ENCODE measurements at places on chromosomes 5 and 9.

GRCh38 chr5:116564756-116565490, 9.7 kb downstream of the SEMA6A start:
- no peak for DNase-seq

DNA sequence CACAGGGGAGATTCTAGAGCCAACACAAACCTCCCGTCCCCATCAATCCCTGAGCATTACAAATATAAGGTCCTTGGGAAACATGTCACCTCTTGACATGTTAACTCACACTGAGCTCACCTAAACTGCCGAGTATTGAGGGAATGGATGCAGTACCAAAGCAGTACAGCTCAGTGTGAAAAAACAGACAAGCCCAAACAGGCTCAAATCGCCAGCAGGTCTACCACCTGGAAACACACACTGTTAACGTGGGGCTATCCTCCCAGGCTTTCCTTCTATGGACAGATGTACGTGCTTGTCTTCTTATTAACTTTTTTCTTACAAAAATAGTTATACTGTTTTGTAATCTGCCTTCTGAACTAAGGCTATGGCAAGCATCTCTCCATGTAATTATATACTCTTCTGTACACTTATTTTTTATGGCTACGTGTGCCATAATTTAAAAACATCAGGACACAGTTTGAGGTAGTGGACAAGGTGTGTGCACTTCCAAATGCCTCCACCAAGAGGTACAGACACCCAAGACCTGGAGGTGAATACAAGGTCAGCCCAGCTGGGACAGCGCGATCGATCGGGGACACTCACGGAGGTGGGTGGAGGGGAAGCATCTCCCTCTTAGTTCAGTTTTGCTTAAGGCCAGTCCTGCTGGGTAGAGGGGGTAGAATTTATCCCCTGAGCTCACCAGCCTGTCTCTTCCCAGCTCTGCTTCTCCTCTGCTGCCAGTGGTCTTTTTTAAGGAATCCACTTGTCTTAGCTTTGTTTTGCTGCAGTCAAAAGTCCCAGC, 76.5 kb downstream of the DAP start:
- DNase-seq = no peak

- no peak for DNase-seq
Observed at GRCh38 chr5:130555429-130555828, 609.6 kb downstream of the HINT1 start.

- peak; percentile 57 for DNase-seq
Observed at GRCh38 chr5:32522429-32523143, 62.8 kb upstream of the SUB1 start.

DNA sequence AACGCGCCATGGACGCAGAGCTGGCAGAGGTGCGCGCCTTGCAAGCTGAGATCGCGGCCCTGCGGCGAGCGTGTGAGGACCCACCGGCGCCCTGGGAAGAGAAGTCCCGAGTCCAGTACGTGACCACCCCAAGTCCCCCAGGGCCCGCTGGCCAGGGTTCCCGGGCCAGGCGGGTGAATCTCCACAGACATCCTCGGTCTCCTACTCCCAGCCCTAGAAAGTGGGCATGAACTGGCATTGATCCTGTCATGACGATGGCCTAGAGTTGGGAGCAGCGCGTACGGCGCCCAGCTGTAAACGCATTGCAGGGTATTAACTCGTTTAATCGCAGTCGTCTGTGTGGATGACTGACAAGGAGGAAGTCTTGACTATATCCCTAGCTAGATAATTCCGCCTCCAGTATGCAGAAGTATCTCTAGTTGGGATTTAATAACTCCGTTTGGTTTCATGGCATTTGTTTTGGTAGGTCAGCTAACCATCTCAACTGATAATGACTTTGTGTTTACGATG, 293 bp downstream of the CENPP start:
- no peak for DNase-seq

- DNase-seq = no peak
Observed at GRCh38 chr9:3672399-3672798, 146.6 kb upstream of the RFX3 start.

GRCh38 chr9:106502930-106503329, 360.0 kb upstream of the ZNF462 start:
- no peak for DNase-seq

DNA sequence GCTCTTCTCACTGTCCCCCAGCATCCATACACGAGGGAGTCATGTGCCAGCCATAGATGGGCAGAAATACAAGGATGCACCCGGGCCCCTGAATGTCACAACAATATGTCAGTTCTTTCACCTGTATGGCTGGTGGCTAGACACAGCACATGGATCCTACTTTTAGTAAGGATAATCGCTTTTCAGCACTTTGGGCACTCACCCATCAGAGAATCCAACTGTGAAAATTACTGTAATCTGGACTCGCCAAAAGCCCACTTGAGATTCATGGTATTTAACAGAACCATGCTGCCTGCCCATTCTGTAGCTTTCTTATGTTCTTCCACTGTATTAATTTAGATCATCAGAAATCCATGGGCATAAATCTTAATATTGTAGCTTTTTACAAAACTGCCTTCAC, 124.8 kb downstream of the FRMD3 start:
- no peak for DNase-seq

- DNase-seq = no peak
Observed at GRCh38 chr9:86924206-86924605, 23.1 kb downstream of the GAS1 start.

DNA sequence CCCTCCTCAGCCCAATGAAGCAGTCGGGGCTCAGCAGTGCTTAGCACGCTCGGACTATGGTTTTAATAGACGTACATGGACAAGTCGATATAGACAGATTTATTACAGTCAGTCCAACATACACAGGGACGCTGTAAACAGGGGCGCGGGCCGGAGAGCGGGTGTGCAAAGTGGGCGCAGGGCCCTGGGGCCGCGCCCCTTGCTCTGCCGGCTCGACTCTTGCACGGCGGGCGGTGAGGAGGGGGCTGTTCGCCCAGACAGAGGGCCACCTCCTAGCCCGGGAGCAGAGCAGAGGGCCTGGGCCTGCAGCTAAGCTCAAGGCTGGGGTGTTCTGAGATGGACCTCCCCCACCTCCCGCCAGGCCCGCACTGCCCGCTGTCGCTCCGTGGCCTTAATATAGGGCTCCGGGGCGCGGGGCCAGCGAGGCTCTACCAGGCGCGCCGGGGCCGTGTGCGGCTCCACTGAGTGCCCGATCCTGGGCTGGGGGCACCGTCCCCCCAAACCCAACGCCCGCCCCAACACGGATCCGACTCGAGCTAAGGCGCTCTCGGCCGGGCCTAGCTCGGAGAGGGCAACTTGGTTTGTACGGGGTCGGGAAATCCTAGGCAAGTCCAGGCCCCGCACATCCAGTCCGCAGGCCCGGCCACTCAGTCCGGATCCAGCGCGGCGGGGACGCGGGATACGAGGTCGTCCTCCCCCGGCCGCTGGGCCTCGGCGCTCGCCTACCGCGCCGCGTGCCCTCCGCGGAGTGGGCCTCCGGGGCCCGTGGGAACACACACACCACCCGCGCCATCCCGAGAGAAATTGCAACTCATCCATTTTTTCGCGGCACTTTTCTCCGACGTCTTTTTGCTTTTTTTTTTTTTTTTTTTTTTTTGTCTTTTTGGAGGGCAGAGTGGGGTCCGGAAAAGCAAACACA, 6.1 kb downstream of the PITX1 start:
- DNase-seq = peak; percentile 27

GRCh38 chr5:10441083-10441991, at the start of gene ROPN1L:
TSS of gene ROPN1L (plus strand) at chr5:10441879. CDS start at chr5:10442168, 289 bp downstream.
- peak; percentile 85 for DNase-seq

- no peak for DNase-seq
Observed at GRCh38 chr9:83665580-83666200, 42.1 kb downstream of the UBQLN1 start.

GRCh38 chr5:138489683-138490061, 24.4 kb downstream of the EGR1 start:
- no peak for DNase-seq

GRCh38 chr9:73230251-73230650, 78.6 kb downstream of the ANXA1 start:
- DNase-seq = no peak

DNA sequence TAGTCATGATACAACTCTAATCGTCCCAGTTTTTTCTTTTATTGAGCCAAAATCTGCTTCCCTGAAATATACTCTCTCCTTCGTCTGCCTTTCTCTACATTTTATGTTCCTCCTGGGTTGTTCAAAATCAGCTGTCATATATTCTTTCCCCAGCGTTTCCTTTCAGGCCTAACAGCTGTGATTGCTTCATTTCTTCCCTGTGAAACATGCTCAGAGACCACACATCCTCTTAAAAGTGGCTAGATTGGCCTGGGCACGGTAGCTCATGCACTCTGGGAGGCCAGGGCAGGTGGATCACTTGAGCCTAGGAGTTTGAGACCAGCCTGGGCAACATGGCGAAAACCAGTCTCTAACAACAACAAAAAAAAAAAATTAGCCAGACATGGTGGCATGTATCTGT, 25.1 kb downstream of the NFX1 start:
- DNase-seq = no peak

GRCh38 chr5:9103290-9103689, 442.6 kb downstream of the SEMA5A start:
- no peak for DNase-seq

DNA sequence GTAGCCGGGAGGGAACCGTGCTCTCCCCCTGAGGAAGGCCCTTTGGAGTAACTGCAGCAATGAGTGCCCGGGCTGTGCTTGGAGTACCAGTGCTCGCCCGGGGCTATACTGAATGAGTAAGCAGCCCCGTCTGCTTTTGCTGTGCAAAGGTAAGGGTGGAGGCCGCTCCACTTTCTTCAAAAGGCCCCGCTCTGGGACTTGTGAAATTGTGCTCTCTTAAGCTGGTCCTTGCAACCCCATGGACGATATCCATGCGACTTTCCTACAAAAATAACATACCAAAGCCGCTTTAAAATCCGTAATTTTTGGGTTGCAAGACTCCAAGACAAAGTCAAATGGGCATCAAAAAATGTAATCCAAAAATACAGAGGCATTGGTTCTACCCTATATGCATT, 578 bp upstream of the TNFAIP8 start:
- no peak for DNase-seq

Data from HCEC 1CT (cell line).